ENCODE measurements at places on chromosomes 11 and 22. TPM values are rescaled to one million over a fixed set of nuclear protein-coding genes. Genes with fewer than 3 reads are reported as not detected.

The CHADL gene
- total RNA-seq = not detected

The TMEM45B gene
- total RNA-seq = 0.08 TPM

The HTATIP2 gene
- total RNA-seq = 184 TPM

The PRRG4 gene
- total RNA-seq = 0.53 TPM

The XRCC6 gene
- 347 TPM for total RNA-seq
